ENCODE measurements at places on chromosomes 12 and 14.
A peak's percentile ranks its signal among the peaks of the same experiment; 100 is the strongest.

DNA sequence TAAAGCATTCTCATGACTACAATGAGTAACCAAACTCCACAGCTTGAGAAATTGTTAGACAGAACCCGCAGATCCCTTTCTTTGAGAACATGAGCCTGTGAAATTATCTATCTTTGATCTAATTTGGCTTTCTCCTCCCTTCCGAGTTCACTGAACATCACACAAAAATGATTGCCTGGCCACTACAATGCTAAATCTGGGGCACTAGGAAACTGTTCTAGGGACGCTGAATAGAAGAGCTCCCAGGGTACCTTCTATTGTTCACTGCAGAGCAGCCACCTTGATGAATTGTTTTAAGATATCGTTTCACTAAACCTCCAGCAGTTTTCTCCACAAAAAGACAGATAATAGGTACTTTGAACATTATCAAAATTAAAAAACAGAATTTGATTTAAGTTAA lies 47.5 kb downstream of the SINHCAF start:
- no peak for DNase-seq

DNA sequence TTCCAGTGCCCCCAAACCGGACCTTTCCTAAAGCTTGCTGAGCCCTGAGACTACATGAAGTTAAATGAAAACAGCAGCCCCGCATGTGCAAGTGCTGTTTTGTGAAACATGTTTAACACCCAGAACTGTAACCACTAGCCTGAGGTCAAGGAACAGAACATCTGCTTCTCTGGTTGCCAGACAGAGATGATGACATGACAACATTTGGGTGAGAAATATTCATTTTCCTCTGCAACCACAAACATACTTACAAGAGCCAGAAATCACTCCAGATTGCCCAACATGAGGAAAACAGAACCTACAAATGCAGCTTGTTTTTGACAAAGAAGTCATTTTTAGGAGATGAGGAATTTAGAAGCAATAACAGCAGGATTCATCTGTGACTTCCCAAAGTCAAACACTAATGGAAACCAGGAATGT lies 110.4 kb downstream of the BCAT1 start:
- no peak for DNase-seq

DNA sequence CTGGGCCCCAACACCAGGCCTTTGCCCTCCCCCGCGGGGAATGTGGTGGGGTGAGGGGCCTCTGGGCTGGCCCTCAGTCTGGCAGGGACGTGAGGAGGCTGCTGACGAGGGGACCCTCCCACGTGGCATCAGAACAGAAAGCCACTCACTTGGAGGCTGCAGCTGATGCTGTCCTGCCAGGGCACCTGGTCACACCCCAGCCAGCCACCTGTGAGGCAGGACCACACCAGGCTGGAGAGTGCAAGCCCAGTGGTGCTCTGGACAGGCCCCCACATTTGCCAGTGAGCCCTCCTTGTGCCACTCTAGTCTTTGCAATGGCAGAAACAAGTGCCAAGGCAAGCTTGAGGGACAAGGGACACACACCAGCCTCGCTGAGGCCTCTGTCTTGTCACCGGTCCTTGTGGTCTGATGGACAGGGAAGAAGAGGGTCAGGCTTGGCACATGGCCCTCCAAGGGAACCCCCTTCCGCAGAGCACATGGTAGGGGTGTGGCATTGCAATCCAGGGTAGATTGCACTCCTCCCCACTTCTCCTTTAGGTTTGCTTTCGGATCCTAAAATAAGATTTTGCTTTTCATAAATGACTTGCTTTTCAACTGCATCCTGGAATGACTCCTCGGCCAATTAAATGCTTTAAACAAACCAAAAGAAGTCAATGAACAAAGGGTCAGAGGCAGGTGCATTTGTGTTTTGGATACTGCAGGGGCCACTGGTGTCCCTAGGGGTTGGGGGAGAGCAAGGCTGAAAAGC lies 53.7 kb downstream of the CCDC88C start:
- DNase-seq: no peak

DNA sequence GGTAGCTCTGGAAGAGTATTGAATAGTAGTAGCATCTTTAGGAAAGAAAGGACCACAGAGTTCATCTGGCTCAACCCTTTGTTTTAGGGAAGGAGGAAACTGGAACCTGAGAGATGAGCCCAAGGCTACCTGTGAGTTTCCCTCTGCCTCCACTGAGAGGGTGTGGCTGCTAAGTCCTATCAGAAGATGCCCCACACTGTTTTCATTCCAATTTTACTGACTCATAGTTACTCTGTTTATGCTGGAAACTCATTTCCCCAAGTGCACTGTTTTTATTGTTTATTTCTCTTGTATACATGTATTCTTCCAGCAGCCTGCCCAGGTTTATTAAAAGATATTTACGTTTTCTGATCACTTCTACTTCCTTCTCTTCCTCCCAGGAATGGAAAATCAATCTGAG lies 127.4 kb upstream of the ARHGAP5 start:
- DNase-seq: no peak

- peak; percentile 81 for DNase-seq
Observed at GRCh38 chr12:103799857-103800771, 40.9 kb downstream of the NT5DC3 start.

Measured in NCI-H187 treated with DMSO at 0.1 percent for 48 hours (cell line).